ENCODE measurements at places on chromosomes 7 and 10.

DNA sequence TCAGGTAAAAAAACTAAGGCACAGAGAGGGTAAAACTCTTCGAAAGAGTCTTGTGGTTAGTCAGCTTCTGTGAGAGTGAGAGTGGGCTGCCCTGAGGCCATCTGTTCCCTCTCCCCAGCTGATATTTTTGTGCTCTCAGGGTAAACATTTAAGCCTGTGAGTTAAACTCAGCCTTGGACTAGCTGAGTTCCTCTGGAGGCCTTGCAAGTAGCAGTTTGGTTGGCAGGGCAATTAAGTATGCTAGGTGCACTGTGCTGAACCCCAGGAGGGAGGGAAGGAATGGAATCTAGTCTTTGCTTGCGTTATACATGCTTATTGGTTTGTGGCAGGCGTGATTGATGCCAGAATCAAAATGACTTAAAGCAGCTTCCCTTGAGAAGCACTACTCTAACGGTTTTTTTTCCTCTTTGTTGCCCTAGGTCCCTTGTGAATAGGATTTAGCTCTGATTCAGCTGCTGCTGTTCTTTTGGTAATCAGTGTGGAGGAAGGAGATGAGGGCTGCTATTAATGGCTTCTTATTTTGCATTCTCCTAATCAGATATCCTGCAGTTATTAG, 140.2 kb downstream of the AUTS2 start:
- no peak for DNase-seq

DNA sequence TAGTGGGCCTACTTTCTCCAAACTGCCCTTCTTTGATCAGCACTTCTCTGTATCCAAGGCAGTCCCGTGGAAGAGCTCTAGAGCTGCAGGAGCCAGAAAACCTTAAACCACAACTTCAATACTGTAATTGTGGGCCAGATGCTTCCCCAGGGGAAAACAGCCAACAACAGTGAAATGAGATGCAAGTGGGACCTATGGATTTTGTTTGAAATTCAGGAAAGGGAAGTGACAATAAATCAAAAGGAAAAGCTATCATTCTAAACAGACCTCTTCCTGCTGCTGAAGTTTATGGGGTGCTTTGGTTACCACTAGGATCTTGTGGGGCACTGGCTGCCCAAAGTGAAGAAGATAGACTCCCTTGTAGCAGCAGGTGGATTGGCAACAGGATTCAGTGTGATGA, 1031.7 kb downstream of the LRMDA start:
- DNase-seq: no peak

GRCh38 chr10:78443900-78444571, 410.4 kb downstream of the RPS24 start:
- no peak for DNase-seq

DNA sequence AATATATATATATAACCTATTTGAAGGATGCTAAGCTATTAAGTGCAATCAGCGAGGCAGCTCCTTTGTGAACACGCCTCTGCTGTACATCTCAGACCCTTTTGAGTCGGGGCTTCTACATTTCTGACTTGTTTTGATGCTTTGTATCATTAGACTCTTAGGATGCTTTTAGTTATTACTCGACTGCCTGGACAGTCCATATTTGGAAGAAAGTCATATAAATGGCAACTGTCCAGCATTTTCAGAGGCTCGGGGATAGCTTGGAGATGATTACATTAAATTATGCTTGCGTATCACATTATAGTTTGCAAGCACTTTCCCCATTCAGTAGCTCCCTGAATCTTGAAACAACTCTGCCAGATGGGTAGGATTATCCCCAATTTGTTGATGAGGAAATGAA, 257.9 kb downstream of the PTEN start:
- DNase-seq: no peak

DNA sequence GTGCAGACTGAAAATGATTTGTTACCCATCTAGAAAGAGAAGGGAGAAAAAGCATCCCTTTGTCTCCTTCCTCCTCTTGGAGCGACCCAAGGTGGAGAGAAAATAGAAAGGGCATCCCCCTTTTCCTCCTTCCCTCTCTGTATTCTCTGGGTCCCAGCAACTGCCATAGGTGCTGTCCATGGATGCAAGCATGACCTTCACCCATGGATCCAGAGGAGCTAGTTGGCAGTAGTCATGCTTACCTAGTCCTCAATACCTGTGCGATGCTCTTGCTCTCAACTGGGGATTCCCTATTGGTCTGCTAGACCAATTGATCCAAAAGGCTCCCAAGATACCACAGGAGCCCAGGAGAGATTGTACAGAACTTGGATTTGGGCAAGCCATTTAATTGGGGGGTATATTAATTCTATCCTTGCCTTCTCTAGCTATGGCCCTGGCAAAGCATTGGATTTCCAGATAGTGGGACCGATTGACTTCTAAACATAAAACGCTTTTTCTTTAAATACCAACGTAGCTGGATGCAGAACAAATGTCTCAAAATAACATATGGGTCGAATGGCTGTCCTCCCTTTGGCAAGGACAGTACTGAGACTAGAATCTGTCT, 547.8 kb upstream of the IGFBP3 start:
- no peak for DNase-seq

GRCh38 chr10:52779541-52780390, 7.2 kb upstream of the MBL2 start:
- peak; percentile 89 for DNase-seq

DNA sequence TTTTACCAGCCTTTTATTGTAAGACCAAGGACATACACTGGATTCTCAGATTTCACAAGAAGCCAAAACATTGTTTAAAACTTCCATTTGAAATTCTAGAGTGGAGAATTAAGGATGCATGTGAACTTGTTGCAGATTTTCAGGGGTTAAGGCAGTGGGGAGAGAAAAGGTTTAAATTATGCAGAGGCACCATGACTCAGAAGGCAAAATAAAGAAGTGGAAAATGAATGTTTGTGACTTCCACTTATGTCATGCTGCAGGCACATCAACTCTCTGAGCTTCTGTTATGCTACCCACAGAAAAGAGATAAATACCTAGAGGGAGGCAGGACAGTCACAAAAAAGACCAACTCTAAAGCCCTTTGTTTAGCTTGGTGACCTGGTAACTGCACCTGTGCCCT, 84.4 kb upstream of the BET1 start:
- DNase-seq: no peak

DNA sequence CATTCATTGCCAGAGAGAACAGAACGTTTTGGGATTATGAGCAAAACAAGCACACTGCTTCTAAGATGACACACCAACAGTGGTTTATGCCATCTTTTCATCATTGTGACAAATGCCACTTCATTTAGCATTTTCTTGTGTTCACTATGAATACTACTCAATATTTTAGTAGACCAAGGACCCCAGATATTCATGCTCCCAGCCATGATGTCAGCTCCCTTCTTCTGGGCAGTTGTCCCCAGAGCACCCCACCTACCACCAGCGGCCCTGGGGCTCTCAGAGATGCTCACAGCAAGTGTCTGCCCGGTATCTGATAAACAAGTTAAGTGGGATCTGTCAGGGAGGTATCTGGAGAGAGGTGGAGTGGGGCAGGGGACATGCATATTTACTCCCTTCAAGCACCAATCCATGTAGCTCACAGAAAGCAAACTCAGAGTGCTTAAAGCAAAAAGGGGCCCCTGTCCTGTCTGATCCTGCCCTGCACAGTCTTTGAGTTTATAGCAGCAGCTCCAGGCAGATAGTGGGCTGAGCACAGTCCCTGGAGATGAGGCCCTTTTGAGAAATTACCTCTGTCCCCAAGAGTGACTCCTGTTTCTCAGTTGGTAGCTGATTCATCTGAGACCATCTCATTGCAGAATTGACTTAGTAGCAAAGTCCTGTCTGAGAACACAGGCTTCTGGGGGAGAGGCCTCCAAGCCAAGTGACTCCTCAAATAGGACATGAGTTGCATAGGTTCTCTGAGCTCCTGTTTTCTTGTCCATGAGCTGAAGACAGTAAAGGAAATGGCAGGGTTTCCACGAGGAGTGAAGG, 281.8 kb upstream of the KLF6 start:
- DNase-seq: no peak

- no peak for DNase-seq
These were observed 355.0 kb upstream of the BMPER start for GRCh38 chr7:33550363-33550762.

DNA sequence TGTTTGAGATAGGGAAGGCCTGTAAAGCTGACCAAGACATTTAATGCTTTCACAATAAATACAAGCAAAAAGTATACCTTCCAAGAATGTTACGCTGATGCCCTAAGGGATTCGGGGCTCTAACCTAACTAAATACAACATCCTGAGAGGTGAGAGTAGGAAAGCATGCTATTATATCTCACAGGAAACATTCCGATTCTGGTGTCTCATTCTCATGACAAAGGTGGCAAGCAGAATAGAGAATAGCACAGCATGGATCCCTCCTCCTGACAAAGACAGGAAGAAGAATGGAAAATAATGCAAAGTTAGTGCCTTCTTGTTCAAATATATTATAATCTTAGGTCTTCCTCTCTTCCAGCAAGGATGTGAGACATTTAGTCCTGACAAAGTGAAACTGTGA, 504.3 kb downstream of the TFEC start:
- no peak for DNase-seq

DNA sequence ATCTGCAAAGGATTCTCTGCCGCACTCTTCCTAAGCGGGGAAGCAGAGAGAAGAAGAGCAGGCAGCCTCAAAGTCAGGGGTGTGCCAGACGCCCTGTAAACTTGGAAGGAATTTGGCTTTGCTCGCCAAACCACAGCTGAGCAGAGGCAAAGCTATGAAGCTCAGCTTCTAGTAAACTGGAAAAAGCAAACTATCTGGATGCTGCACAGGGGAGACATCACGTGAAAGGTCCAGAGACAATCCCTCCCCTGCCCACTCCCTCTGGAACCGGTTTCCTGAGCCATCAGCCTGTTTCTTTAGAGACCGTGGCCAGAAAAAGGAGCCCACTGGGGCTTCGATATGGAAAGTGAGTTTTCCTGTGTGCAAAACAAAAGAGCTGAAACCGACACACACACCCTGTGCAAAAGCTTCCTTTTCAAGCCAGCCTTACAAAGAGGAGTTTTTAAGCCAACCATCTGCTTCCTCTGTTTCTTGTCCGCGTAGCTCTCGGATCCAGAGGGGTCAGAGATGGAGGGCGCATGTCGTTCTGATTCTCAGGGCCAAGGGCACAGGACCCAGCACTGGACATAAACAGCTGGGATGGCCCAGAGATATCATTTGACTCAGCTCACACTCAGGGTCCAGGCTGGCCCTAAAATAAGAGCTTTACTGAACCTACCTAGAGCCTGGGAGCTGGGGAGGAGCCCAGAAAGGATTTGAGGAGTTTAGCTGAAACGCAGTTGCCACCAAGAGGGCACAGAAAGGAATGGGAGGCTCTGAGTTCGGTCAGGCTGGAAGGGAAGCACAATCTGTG, 58.2 kb upstream of the DNAAF5 start:
- DNase-seq: no peak

DNA sequence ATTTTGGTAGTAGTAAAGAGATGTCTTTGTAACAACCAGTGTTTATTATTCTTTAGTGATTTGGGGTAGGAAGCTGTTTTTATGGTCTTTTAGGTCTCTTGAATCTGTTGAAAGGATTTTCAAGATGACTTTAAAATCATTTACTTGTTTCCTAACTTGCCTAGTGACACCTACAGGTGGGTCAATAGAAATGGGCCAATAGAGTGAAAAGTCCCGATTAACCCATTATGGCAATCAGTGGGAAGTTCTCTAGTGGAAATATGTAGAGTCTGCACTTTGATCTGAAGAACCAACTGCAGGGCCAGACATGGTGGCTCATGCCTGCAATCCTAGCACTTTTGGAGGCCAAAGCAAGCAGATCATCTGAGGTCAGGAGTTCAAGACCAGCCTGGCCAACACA, 374.7 kb upstream of the BMPER start:
- no peak for DNase-seq

GRCh38 chr10:24938076-24938475, 14.3 kb downstream of the PRTFDC1 start:
- DNase-seq: no peak

DNA sequence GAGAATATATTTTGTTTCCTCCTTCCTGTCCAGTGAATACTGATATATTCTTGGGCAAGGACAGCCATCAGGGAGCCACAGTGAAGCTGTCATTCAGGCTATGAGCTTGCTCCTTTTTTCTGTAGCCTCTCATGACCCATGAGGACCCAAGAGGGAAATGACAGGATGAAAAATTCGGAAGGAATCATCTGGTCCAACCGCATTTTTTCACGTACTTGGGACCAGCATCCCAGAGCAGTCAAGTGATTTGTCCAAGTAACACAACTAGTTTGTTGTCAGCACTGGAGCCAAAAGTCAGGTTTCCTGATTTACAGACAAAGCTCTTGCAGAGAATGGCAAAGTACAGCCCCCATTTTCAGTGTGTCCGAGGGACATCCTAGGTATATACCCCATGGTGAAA, 47.2 kb upstream of the AGBL3 start:
- DNase-seq: no peak

GRCh38 chr7:45457591-45457990, 116.6 kb upstream of the ADCY1 start:
- no peak for DNase-seq

GRCh38 chr7:119545118-119545517, 727.9 kb upstream of the KCND2 start:
- DNase-seq: peak; percentile 4

- no peak for DNase-seq
These were observed 43.9 kb upstream of the KCND2 start for GRCh38 chr7:120229084-120229483.

- peak; percentile 79 for DNase-seq
These were observed 1283.9 kb upstream of the CELF2 start for GRCh38 chr10:9733766-9734165.

DNA sequence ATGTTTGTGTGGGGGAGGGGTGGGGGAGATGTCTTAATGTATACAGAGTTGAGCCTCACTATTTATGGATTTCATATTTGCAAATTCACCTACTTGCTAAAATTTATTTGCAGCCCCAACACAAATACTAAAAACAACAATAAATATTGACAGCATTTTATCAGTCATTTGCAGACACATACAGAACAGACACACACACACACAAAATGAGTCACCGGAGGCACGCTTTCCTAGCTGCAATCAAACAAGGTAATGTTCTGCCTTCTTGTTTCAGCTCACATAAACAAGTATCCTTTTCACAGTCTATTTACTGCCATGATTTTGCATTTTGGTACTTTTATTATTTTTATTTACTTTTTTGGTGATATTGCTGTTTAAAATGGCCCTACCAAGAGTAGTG, 88.5 kb downstream of the IPMK start:
- DNase-seq: no peak

GRCh38 chr7:156684251-156684650, 43.7 kb downstream of the RNF32 start:
- DNase-seq: no peak

DNA sequence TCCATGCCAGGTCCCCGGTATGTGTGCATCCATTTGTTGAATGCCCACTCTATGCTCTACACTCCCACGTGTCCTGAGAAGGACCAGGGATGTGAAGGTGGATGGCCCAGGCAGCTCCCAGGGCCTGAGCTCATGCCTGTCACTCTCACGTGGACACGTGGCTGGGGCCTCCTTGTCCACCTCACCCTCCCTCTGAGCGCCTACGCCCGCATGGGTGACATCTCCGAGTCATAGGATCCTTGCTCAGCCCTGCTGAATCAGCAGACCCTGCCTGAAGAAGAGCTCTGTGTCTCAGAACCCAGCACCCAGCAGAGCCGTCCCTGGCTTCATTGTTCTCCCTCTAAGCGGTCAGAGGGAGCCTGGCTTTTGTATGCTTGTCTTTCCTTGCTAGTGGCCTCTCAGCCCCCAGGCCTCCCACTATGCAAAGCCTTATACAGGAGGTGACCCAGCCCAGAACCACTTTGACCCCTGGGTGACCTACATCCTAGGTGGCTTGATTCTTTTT, 107.9 kb upstream of the PPIF start:
- no peak for DNase-seq

GRCh38 chr7:28447071-28447470, 34.8 kb downstream of the CREB5 start:
- DNase-seq: no peak
